ENCODE measurements at places on chromosomes 4 and X.
A peak's percentile ranks its signal among the peaks of the same experiment; 100 is the strongest.

GRCh38 chr4:85318415-85318814, 156.5 kb upstream of the ARHGAP24 start:
- no peak for DNase-seq

DNA sequence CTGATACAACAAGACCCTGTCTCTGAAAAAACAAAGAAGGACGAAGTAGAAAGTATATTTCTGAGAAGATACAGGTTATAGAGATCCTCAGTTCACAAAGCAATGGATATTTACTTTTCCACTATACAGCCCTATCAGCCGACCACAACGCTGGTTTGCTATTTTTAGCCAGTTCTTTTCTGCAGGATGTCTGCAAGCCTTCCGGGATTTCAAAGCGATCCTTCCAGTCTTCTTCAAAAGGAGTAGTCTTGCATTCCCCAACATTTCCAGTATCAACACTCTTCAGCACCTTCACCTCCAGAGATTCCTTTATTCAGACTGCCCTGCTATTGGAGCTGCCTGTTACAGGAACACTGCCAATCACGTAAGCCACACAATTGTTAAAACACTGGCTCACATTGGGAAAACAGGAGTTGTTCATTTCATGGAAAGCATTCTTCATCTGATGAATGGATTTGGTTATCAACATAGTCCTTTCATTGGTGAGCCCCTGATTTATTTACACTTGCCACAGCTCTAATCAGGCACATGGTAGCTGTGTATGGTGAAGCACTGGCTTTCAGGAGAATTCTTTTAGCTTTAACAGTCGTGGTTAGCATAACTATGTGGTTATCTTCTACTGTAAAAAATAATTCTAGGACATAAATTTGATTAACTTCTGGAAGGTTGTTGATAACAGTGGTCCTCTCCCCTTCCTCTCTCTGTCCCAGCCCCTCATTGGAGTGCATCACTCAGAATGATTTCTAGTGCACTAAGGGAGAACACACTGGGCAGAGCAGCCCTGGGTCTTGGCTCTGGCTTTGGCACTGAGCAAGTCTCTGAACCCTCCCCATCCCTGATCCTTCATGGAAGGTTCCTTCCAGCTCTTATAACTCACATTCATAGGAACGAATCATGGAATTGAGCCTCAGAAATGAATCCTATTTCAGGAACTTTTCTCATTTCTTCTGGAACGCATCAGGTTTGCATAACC, 109.9 kb upstream of the SORBS2 start:
- DNase-seq: no peak

DNA sequence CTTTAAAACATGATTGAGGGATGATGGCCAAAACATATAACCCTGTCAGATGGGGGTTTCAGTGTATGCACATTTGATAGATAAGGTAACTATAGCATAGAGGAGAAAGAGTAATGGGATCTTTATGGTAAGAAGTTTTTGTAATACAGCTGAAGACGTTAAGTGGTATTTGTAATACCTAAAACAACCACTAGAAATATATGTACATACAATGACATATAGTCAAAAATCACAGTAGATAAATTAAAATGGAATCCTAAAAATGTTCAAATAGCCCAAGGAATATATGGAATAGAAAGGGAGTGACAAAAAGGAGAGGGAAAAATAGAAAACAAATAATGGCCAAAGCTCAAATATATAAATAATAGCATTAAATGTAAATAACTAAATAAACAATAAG, 371.3 kb upstream of the FSTL5 start:
- DNase-seq: no peak

GRCh38 chrX:10106806-10107205, 50.0 kb upstream of the CLCN4 start:
- DNase-seq: no peak

GRCh38 chrX:43238461-43238945, 417.6 kb upstream of the MAOA start:
- DNase-seq: no peak

DNA sequence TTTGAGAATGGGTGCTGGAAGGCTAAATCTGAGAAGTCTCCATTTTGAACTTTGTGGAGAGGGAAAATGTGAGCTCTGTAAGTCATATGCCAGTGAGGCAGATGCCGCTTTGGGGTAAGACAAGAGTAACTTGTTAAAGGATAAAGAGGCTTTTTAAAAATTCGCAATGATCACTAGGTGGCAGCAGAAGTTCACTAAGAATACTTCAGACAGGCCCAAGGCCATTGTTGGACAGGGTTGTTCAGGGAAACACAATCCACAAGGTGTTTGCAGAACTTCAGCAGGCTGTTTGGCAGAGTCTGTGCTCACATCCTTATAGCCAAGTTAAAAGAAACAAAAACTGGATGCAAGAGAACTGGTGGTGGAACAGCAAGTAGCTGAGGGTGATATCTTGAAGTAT, 13.7 kb upstream of the PIGA start:
- DNase-seq: peak; percentile 0

GRCh38 chrX:115399306-115399705, 109.8 kb downstream of the LUZP4 start:
- no peak for DNase-seq

- DNase-seq: no peak
Observed at GRCh38 chrX:39759526-39760224, 338.1 kb downstream of the BCOR start.

DNA sequence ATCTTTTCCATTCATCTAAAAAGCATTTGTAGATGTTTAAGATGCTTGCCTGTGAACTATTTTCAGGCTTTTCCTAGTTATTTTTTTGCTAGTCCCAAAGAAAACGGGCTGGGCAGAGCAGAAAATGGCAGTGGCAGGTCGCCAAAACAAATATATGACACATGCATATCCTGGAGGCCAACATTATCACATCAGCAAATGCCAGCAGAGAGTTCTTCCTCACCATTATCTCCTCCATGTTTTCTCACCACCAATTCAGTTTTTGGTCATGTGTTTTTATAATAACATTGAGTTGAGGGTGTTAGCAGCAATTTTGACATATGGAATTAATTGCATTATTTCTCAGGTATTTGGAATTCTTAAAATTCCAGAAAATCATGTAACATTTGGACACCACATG, 97.9 kb upstream of the EOLA2 start:
- DNase-seq: no peak

DNA sequence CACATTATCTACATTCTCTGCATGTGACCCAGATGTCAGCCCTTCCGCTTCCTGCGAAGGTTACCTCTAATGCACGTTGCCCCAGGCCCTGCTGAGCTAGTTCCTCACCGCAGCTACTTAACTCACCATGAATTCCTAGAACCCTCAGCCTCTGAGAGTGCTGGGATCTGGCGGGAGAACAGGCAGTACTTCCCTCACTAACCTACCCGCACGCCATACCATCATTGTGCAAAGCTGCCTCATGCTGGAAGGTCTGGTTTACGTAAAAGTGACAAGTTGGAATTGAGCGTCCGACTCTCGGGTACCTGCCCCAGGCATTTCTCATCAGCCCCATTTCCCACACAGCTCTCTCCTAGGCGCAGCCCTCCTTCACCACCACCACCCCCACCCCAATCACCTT, 6.3 kb downstream of the SLC25A4 start:
- no peak for DNase-seq

DNA sequence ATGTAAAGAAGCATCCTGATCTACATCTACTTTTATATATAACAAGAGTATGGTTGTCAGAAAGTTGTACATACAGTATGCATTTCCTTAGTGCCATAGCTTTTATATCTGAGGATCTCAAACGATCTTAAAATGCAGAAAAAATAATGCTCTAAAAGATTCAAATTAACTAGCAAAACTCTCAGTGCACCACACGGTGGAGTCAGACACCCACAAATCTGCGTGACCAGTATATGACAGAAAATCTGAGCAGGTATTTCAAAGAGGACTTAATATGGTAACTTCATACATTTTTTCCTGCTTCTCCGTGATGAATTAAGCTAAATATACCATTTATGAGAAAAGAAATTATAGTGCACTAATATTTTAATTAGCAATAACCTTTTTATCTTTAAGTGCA, 803.0 kb downstream of the DMD start:
- DNase-seq: no peak

- no peak for DNase-seq
Observed at GRCh38 chrX:16743604-16744325, 24.4 kb downstream of the SYAP1 start.

- DNase-seq: no peak
Observed at GRCh38 chr4:14987054-14987453, 15.2 kb upstream of the CPEB2 start.

DNA sequence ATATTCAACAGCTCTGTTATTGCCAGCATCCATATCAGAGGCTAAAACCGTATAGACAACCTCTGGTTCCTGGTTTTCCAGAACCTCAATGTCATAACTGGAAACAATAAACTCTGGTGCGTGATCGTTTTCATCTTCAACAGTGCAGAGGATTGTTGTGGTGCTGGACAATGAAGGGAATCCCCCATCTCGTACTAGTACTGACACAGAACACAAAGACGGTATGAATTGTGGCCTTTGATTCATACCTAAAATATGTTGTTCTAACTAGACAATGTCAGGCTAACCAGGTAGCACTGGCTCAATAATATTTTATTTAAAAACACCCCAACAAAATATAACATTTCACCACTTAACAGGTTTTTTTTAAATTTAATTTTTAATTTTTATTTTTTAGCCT, 186.9 kb downstream of the DCHS2 start:
- no peak for DNase-seq

DNA sequence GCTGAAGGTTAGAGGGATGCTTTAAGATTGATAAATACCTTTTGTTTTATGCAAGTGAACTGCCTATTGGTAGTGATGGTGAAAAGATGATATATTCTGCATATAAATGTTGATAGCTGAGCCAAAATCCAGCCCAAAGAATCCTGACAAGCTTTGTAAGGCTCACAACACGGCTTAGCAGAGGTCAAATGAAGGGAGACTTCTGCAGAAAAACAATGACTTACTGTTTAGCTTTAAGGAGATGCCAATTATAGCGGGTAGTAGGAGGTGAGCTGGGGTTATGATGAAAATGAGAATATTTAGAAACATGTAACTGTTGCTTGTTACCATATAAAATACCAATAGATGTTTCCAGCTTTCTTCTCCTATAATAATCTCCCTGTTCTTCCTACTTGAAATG, 97.1 kb downstream of the AFF1 start:
- DNase-seq: no peak

- DNase-seq: no peak
Observed at GRCh38 chr4:48227662-48228061, 42.0 kb downstream of the TEC start.

DNA sequence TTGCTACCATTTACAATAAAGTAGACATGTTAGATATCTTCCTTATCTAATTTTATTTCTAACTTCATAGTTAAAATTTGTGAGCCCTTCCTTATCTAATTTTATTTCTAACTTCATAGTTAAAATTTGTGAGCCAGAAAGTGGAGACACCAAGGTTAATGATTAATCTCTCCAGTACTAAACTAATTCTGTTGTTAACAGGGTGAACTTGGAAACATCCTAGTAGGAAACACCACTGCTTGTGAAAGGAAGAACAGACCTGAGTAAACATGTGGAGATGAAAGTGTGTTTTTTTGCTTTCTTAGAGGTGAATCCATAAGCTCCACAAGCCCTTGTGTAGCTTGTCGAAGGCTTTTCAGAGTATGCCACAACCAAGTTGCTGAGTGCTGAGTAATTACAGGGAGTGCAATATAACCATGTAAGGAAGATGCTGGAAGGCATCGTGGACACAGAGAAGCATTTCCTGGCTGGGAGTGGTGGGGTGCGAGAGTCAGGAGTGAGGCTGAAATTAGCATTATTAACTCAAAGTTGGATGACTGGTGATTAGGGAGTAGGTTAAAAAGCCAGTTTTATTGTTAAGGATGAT, 118.6 kb upstream of the NEIL3 start:
- no peak for DNase-seq

DNA sequence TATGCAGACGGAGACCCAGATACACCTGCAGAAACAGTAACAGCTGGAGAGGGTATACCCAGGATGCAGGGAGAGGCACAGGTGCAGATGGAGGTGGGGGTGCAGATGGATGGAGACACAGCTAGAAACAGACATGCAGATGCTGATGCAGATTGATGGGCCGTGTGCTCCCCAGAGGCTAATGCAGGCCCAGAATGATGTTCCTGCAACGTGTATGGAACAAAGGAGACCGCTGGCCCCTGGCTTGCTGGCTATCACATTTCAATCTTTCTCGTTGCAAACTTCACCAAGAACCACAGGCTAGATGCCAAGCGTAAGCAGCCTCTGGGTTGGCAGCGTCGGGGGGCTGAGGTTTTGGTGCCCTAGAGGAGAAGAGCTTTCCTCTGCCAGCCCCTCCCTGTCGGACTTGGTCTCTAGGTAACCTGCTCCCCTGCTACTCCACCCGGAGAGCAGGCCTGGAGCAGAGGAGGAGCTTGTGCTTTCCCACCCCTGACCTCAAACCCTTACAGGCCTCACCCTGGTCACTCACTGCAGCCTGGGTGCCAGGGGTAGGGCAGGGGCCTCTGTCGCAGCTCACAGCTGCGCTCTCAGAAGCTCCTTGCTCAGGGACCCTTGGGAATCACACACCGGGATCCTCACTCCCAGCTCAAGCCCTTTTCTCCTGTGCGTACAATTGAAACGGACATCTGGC, 69.0 kb upstream of the PSAPL1 start:
- no peak for DNase-seq

GRCh38 chrX:107768051-107768450, 7.5 kb downstream of the TSC22D3 start:
- DNase-seq: no peak

- no peak for DNase-seq
Observed at GRCh38 chr4:158863296-158863695, 94.5 kb downstream of the FNIP2 start.

DNA sequence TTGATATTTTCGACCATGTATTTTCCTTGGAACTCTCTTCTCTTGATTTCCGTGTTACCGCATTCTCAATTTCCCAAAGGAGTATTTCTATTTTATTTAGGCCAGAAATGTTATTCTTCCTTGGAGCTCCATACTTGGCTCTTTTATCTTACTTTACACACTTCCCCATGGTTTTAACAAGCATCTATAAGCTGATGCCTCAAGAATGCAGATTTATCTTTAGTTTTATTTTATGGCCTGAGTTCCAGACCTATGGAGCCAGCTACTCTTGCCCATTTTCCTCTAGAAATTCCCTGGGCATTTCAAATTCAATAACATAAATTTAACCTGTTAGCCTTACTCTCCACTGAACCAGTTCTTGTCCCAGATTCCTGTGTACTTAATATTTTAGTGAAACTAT, 43.7 kb downstream of the SULT1E1 start:
- DNase-seq: no peak

- no peak for DNase-seq
Observed at GRCh38 chr4:23171976-23172375, 479.2 kb downstream of the GBA3 start.

All from SHP77 treated with DMSO at 0.1 percent for 48 hours (cell line).